ENCODE measurements at places on chromosomes 6 and 20.

GRCh38 chr6:149680503-149680902 lies 32.0 kb upstream of the KATNA1 start:
- DNase-seq, result no peak

GRCh38 chr6:3939964-3940363 lies 90.8 kb downstream of the FAM50B start:
- DNase-seq, result no peak

GRCh38 chr20:41443691-41444090 lies 77.1 kb upstream of the EMILIN3 start:
- DNase-seq, result no peak

DNA sequence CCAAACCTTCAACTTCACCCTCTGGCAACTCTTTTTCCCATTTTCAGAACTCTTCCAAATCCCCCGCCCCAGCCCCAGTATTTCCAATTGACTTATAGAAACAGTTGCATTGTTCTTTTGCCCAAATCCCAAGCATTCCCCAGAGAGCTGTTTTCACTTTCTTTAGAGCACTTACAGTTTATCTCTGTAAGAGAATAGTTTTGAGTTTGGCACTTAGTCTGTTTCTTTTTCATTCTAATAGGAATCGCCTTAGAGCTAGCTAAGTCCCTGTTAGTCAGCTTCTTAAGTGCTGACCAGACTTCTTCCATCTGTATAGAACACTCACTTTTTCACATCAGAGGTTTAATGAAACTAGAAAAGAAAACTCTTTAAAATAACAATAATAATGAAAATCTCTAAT lies 374.2 kb upstream of the FLRT3 start:
- no peak for DNase-seq

DNA sequence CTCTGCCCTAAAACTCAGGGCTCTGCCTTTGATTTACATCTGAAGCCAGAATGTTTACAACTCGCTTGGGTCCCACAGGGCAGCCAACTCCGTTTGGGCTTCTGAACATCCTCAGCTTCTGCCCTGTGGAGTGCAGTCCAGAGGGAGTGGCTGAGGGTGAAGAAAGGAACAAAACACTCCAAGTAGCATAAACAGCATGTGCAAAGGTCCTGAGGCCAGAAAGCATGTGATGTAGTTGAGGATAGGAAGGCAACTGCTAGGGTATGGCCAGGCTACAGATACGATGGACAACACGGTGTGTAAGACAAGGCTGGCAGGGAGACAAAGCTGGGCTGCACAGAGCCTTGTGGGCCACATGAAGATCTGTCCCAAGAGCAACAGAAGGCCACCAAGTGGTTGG lies 12.5 kb downstream of the JAG1 start:
- no peak for DNase-seq

- DNase-seq, result no peak
These were observed 19.3 kb downstream of the ABCF1 start for GRCh38 chr6:30590509-30590908.
